NCI-H1092 (cell line): ENCODE measurements at places on chromosomes 6 and 20.

GRCh38 chr6:22357724-22358189 lies 60.9 kb upstream of the PRL start:
- no peak for DNase-seq

DNA sequence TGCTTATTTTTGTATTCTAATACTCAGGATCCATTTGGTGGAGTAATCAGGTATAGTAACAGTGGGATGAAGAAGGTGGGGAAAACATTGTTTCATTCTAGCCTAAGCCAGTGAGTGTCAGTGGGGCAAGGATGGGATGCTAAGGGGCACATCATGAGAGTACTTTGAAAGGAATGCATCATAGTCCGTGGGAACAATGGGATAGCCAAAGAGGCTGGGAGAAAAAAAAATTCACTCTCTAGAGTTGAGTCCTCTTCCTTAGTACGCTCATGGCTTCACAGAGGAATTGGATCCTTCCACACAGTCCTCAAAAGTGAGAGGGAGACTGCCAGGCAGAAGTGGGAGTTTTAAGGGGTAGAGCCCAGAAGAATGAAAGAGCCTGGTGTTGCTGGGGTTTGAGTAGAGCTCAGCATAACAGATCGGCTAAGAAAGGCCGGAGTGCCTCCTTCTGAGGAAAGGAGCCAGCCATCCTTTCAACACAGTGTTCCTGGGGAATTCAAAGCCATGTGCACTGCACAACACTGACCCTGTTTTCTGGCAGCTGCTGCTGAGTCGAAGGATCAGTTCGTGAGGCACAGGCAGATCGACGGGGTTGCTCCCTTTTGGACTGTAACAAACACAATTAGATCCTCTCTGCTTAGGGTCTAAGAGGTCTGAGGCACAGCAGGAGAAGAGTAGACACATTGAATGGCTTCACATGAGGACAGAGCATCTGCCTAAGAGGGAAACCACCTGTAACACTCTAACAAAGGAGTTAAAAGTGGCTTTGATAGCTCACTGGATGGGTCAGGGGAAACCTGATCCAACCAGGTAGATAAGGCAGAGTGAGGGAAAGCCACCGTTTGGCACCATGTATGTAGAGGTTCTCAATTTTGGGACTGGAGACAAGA lies 61.2 kb downstream of the ELOVL5 start:
- DNase-seq, result peak; percentile 33

- peak; percentile 13 for DNase-seq
Measured at GRCh38 chr6:110053395-110054240, 75.5 kb downstream of the GPR6 start.

GRCh38 chr6:89542866-89543265 lies 95.7 kb downstream of the LYRM2 start:
- no peak for DNase-seq

GRCh38 chr6:76701610-76702009 lies 629.1 kb upstream of the IMPG1 start:
- no peak for DNase-seq

GRCh38 chr6:62354261-62354660 lies 68.2 kb upstream of the KHDRBS2 start:
- DNase-seq, result no peak
